ENCODE measurements at places on chromosomes 16 and 17. TPM values are rescaled to one million over a fixed set of nuclear protein-coding genes. Genes with fewer than 3 reads are reported as not detected.

The LRRC36 gene
- total RNA-seq, result not detected

- no peaks in the 10 kb centered on the region for H3K36me3 ChIP-seq
- H3K4me3 ChIP-seq, result no peak overlapping the region
- H3K27me3 ChIP-seq, result peaks cover 29% of the 10 kb centered on the region
Observed at GRCh38 chr16:11583166-11583565, 3.6 kb downstream of the LITAF start.

DNA sequence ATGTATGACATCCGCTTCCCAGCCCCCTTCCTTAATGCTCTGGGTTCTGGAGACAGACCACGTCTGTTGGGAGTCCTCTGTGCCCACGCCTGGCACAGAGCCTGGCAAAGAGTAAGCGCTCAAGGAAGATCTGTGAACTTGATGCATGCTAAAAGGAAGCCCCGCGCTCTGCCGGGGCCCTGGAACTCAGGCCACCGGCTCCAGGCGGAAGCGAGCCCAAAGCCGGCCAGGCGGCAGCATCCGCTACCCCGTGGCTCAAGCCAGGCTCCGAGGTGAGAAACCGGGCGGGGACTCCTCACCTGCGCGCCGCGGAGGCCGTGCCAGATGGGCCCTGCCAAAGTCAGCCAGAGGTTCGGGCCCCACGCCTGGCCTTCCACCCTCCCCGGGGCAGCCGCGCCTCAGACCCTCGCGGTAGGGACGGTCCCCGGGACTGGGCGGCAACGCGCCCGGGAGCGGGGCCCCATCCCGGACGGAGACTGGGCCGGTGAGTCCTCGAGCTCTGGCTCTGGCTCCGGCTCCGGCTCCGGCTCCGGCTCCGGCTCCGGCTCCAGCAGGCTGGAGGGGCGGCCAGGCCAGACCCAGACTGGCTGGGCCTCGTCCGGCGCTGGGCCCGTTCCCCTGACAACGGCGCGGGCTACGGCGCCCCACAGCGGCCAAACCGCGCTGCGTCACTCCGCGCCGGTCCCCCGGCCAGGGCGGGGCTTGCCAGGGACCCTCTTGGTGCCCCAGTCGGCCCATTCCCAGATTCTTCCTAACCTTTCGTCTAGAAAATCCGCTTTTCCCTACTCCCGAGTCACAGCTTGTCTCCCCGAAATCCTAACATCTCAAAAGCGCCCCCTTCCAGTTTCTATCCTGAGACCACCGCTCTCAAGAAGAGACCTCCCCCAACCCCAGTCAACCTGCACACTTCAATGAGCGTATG lies at the start of gene ZDHHC1:
ZDHHC1 (minus strand) TSS at position 606 of the 922 bp plus-strand sequence. CDS start 8,702 bp downstream, outside the sequence.
- H3K27me3 ChIP-seq, result peaks cover 40% of the 10 kb centered on the region
- H3K36me3 ChIP-seq, result no peaks in the 10 kb centered on the region
- H3K27ac ChIP-seq, result no peak within 1 kb of the TSS
- H3K4me1 ChIP-seq, result peaks cover 9% of the 10 kb centered on the region
- no peak within 1 kb of the TSS for H3K4me3 ChIP-seq

- DNase-seq, result no peak
- H3K4me1 ChIP-seq, result no peaks in the 10 kb centered on the region
- no peak overlapping the region for H3K27ac ChIP-seq
Observed at GRCh38 chr17:51643702-51644490, 383.6 kb downstream of the UTP18 start.

The CA5A gene
- not detected for total RNA-seq

DNA sequence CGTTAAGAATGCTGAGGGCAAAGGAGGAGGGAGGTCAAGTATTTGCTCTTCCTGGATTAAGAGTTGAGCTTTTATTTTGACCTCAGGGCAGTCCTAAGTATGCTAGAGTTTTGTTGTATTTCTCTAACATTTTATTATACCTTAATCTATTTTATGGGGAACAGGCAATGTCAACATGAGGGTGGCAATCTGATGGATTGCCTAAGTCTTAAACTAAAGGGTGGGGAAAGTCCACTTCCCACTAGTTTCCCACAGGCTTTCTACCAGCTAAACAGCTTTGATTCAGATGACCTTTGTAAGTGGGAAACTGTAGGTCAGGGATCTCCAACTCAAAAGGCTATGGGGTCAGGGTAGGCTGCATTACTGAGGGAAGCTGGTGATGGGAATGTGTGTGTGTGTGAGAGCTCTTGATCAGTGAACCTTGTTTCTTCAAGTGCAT lies 24.9 kb downstream of the HSD17B2 start:
- no peak overlapping the region for H3K4me3 ChIP-seq
- no peaks in the 10 kb centered on the region for H3K4me1 ChIP-seq
- no peak overlapping the region for H3K27ac ChIP-seq
- H3K27me3 ChIP-seq, result peaks cover 13% of the 10 kb centered on the region
- H3K36me3 ChIP-seq, result no peaks in the 10 kb centered on the region

Data from K562 (cell line).